ENCODE measurements at places on chromosomes 7 and 10. TPM values are rescaled to one million over a fixed set of nuclear protein-coding genes. Genes with fewer than 3 reads are reported as not detected.
A peak's percentile ranks its signal among the peaks of the same experiment; 100 is the strongest.

ENO4 gene
- total RNA-seq: 0.12 TPM

DPP6 gene
- not detected for total RNA-seq

DNA sequence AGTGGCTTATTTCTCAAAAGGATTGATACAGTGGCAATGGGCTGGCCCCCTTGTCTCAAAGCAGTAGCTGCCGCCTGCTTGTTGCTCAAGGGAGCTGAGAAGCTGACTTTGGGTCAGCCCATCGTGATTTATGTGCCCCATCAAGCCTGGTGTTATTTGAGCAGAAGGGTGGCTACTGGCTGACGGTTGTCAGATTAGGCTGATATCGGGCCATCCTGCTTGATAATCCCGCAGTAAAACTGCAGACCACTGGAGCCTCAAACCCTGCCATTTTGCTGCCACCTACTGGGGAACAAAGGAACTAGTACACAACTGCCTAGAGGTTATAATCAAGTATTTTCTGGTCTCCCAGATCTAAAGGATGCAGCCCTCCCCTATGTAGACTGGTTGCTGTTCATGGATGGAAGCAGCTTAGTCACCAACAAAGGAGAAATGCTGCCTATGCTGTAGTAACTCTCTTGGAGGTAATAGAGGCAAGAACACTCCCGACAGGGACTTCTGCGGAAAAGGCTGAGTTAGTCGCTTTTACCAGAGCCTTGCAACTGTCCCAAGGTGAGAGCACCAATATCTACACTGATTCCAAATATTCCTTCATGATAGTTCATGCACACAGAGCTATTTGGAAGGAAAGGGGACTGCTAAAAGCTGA is 65.9 kb upstream of the ZNF92 start:
- DNase-seq: peak; percentile 53

DNA sequence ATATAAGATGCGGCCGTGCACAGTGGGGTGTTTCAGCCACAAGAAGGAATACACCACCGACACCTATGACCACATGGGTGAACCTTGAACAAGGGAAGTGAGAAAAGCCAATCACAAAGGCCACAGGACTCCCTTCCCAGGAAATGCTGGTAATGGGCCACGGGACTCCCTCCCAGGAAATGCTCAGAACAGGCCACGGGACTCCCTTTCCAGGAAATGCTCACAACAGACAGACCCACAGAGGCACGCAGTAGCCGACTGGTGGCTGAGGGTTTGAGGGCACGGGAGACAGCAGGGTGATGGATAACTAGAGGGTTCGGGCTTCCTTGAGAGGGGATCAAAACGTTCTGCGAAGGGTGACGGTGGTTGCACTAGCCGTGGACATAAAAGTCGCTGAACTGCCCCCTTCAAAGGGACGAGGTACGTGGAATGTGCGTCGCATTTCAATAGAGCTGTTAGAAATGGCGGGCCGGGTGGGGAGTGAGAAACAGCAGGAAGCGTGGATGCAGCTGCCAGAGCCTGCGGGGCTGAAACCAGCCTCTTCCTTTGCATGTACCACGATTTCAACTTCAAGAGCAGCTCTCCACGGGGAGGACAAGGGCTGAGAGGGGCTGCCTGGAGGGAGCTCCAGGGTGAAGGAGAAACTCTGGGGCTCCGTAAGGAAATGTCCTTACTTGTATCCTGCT is 274.0 kb downstream of the ELFN1 start:
- no peak for DNase-seq

GRCh38 chr10:112332509-112333228 is 41.2 kb upstream of the ACSL5 start:
- peak; percentile 77 for DNase-seq

- no peak for DNase-seq
Measured at GRCh38 chr7:26898891-26899290, 34.5 kb upstream of the SKAP2 start.

GRCh38 chr7:76383089-76383944 is 24.5 kb upstream of the YWHAG start:
- DNase-seq: no peak

All from Calu3 (cell line).